ENCODE measurements at places on chromosomes 4 and X.

DNA sequence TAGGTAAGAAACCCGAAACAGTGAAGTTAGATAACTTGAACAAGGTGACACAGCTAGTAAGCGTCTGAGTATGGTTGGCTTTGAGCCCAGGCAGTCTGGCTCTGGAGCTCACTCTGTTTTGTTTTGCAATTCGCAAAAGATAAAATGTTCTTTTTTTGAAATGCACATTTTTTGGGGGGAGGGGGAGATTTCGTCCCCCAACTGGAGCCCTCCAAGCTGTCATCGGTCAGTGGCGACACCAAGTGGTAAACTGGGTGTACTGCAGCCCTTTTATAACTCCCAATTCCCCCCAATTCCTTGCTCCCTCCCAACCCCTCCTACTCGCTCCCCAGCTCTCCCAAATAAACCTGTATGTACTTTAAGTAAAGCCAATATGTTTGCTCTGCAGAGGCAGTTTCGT, 2.8 kb upstream of the CLCN5 start:
- DNase-seq = no peak

DNA sequence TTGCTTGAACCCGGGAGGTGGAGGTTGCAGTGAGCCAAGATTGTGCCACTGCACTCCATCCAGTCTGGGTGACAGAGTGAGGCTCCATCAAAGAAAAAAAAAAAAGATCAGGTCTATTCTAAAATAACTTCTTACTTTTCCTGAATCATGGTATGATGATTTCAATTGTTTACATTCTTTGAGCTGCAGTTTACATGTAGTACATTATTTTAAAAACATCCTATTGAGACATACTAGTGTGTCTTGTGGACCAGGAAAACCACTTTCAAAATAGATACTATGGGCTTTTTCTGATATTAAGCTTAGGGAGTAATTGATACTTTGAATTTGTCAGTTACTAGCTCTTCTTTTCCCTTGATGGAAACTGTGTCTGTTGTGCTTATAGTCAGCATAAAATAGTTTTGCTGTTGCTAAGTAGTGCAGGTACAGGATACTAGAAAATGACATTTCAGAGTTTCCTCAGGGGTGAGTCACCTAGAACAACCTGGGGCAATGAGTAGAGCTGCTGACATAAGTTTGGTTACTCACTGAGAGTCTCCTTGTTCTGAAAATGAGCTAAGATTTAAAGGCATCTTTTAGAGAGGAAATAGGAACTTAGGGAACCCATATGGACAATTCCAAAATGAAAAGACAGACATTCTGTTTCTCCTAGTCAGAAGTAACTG, 53.2 kb upstream of the C4orf54 start:
- no peak for DNase-seq

GRCh38 chr4:8248091-8248490, 21.5 kb upstream of the HTRA3 start:
- DNase-seq = no peak

GRCh38 chrX:153628129-153628528, 18.9 kb upstream of the DUSP9 start:
- no peak for DNase-seq

DNA sequence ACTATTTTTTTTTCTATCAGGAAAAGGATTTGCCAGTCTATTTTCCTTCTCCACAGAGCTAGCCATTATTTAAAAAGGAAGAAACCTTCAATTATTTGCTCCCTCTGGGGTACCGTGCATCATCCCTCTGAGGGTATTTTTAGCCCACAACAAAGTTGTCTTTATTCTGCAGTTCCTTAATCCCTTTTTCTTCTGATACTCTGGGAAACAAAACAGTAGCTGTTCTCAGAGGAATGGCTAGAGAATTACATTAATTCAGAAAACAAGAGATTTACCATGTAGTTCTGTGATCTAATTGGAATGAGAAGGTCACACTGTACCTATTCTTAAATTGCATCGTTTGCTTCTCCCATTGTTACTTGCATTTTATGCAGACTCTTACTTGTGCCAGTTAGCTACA, 1056.7 kb downstream of the STIM2 start:
- DNase-seq = no peak

GRCh38 chrX:154039577-154039976, 19.9 kb upstream of the IRAK1 start:
- DNase-seq = no peak

- DNase-seq = no peak
Measured at GRCh38 chr4:153269218-153269990, 65.2 kb downstream of the TRIM2 start.

GRCh38 chr4:971666-972500, 1.5 kb downstream of the DGKQ start:
- no peak for DNase-seq

DNA sequence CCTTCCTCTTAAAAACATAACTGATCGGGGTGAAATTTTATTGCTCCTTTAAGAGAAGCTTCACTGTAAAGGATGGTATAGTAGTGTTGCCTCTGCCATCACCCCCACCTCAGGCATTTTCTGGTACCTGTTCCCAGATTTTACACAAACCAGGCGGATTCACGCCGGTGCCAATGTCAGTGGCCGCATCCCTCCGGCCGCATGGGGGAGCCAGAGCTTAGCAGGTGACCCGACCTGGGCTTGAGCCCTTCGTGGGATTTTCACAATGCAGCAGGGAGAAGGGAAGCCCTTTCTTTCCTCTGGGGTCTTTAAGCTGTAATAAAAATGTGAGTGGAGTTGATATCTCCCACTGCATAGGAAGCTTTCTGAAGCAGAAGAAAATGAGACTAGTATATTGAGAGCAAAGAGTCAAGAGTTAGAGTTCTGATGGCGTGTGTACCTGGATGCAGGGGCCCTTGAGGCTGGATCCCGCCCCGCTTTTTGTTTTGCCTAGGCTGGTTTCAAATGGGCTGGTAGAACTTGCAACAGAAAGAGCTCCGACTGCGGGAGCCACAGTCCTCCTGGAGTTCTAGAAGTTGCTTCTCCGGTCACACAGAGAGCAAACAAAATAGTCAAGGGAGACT, 59.4 kb downstream of the POLR2B start:
- no peak for DNase-seq

DNA sequence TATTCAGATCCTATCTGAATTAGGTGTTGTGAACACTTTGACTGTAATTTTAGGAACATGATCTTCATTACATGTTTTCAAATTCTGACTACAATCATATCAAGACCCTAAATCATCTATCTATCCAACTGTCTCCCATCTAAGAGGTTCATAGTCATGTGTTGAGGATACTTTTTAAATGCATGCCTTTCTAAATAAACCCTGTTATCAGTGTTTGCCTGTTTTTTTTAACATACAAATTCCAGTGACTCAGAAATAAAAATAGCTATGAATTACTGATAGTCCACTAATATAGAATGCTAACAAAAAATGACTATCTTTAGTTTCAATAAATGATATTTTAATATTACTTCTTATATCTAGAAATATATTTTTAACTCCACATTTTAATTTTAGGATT, 8.0 kb downstream of the RAB28 start:
- no peak for DNase-seq

DNA sequence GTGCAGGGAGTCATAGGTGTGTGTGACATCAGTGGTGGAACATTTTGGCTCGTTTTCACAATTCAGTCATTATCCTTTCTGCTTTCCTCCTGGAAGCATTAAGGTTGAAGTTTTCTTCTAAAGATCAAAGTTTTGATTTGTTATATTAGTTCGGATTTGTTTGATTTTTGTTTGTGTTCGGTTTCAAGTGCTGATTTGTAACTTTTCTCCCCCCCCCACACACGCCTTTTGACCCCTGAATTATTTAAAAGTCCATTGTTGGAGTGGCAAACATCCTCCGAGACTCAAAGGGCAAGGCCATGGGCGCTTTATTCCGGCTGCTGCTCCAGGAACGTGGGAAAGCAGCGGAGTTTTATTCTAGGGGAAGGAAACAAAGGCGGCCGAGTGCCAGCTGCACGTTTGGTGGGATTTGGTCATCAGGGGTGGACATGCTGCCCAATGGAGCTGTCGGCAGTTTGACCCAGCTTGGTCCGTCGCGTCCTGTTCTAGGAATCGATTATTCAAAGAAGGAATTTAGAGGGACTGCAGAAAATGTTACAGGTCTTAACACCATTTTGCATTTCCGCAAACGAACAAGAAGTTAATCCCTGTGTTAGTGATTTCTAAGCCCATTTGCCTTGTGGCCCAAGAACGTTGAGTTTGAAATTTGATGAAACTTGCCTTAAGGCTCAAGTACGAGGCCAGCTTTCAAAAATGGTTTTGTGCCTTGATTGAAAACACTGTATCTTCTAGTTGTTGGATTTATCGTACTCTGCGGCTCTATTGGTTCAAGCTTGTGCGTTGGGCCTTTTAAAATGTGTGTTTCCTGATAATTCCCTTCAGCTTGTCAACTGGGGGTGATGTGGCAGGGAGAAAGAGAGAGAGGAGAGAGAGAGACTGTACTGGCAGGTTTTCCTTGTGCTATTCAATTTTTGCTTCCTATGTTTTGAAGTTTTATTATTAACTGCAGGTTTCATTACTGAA, 565 bp upstream of the ZNF41 start:
- no peak for DNase-seq

GRCh38 chr4:127624173-127624572, 8.6 kb upstream of the INTU start:
- no peak for DNase-seq

GRCh38 chr4:85707611-85708010, 232.7 kb downstream of the ARHGAP24 start:
- no peak for DNase-seq

GRCh38 chr4:65021737-65022136, 612.5 kb upstream of the TECRL start:
- DNase-seq = no peak

DNA sequence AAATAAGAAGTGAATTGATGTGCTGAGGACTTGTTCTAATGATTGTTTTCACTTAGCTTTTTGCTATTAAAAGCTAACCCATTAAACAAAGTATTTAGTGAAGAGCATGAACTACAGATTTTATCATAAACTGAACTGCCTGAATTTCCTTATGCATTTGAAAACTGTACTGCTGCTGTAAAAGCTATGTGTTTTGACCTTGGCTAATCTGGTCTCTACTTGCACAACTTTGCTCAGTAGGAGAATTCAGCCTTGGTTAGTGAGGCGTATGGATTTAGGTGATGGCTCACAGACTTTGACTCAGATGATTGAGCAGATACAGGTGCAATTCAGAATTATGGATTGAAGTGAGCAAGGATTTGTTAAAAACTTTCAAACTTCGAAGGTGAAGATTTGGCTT, 38.7 kb upstream of the FAT1 start:
- DNase-seq = no peak

DNA sequence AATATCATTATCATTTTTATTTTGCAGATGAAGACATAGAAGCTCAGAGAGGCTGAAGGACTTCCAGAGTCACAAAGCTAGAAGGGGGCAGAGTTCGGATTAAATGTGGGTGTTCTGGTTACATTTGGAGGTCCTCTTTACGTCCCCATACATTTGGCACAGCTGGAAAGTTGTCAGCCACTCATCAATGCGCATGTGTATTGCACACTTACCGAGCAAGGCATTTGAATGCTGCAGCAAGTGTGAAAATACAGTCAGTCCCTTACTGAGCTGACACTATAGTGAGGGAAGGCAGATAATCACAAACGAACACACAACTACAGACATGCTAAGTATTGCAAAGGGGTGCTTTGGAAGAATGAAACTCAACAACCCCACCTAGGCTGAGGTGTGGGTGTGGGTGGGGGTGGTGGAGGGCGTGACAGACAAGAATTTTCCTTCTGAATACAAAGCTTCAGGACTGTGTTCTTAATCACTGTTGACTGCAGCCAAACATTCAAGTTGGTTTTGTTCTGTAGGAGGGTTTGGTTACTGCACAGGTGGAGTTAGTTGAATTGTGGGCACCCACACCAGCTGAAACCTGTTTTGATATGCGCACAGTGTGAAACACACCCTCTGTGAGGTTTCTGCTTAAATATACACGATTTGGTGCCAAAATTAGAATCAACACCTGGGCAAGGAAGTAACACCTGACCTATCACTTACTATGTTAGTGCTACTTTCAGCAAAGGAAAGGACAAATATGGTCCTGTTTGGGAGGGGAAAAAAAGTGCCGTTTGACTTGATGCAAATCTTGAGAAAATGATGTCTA, 72.4 kb downstream of the COQ2 start:
- no peak for DNase-seq

- no peak for DNase-seq
Measured at GRCh38 chr4:3261411-3262207, 12.7 kb downstream of the MSANTD1 start.

- DNase-seq = no peak
Measured at GRCh38 chrX:46712764-46713163, 46.2 kb downstream of the SLC9A7 start.

GRCh38 chrX:102976793-102977495, 39.9 kb downstream of the RAB40AL start:
- peak; percentile 56 for DNase-seq

GRCh38 chrX:57771689-57772088, 91.6 kb upstream of the NLRP2B start:
- no peak for DNase-seq

- no peak for DNase-seq
Measured at GRCh38 chrX:2514131-2514530, 13.4 kb upstream of the DHRSX start.

DNA sequence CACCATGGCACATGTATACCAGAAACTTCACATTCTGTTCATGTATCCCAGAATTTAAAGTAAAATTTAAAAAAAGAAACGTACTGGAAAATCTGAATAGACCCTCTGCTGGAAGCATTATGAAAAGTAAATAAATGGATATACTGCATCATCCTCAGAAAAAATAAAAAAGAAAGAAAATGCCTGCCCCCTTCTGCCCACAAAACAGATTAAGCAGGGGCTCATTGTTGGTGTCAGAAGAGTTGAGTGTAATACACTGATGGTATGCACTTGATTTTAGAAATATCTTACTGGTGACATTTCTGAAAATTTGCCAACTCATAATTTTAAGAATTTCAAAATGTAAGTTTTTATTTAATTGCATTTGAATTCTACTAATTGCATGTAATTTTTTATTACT, 77.8 kb downstream of the LRP2BP start:
- no peak for DNase-seq

GRCh38 chr4:53424280-53424679, 46.8 kb downstream of the FIP1L1 start:
- DNase-seq = no peak

DNA sequence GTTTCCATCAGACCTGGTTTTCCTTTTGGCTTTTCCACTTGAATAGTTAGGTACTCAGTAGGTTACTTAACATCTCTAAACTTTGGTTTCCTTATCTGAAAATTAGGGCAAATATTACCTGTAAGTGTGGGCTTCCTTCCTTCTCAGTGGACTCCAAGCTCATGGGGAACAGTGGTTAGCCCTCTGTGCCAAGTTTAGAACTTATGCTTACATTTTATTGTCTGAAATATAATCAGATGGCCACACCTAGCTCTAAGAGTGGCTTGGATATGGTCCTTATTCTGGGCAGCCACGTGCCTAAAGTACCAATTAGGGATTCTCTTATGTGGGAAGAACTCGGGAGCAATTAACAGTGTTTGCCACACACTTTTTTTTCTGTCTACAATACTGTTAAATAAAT, 133.9 kb downstream of the UCHL1 start:
- DNase-seq = no peak

DNA sequence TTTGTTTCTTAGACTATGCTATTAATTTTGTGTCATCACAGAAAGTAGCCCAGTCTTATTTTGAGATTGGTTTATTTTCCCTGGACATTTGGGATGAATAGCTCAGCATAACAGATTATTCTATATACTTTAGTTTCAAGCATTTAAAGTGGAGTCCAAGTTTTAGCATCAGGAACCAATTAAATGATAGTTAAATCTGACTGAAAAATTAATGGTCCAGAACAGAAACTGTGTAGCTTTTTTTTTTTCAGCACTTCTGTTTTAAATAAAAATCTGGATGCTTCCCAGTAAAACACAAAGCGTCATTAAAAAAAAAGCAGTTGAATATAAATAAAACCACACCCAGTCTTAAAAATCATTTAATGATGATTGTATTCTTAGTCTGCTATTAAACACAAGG, 59.4 kb upstream of the PITX2 start:
- DNase-seq = no peak

All from GM04503 (cell line).